Cerebellar nuclear complex (tissue), 1 donor: ENCODE measurements at places on chromosomes 12 and 14.

DNA sequence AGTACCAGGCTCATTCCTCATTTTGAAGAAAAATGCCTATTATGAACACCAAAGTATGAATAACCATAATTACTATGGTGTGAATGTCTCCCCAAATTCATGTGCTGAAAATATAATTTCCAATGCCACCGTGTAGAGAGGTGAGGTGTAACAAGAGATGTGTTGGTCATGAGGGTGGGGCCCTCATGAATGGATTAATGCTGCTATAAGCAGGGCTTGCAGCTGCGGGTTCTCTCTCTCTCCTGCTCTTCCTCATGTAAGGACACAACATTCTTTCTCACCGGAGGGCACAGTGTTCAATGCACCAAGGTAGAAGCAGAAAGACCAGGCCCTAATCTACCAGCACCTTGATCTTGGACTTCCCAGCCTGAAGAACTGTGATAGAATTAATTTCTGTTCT is 70.0 kb downstream of the TMTC1 start:
- no peak for DNase-seq

- DNase-seq: no peak
Measured at GRCh38 chr14:61698206-61698980, 3.1 kb downstream of the HIF1A start.

DNA sequence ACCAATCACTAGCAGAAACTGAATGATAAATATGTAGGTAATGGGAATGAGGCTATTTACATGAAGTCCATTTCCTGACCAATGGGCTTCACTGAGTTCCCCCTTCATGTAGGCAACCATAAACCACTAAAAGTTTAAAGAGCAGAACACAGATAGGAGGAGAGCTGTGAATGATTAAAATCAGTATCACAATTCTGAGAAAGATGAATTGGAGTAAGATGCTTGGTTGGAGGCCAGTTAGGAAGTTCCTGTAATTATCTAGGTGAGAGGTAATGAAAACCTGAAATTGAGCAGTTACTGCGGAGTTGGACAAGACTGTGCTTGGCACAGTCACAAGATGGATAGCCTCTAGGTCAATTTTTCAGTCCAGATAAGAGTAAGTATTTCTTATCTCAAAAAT is 56.6 kb downstream of the GALNT4 start:
- no peak for DNase-seq

GRCh38 chr14:72332046-72332445 is 399.8 kb downstream of the RGS6 start:
- no peak for DNase-seq

- DNase-seq: no peak
Measured at GRCh38 chr12:109277899-109278762, 31.0 kb downstream of the FOXN4 start.

DNA sequence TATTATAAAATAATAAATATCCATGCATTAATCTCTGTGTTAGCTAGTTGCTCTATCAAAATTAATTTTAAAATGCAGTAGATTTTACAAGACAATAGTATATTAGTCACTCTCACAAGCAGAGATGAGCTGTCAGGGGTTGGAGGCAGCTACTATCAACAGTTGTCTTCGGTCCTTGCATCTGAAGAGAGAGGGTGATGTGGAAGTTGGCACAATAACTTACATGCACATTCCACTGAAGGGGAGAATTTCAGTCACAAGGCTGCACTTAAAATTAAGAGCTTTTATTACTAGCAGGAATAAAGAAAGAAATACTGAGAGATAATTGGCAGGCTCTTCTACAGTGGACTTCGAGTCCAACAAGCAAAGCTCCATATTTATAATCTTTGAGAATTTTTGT is 166.9 kb upstream of the DCN start:
- DNase-seq: no peak
